ENCODE measurements at places on chromosomes 11 and 22. TPM values are rescaled to one million over a fixed set of nuclear protein-coding genes. Genes with fewer than 3 reads are reported as not detected.

The OR51B5 gene
- total RNA-seq = 0.76 TPM

DNA sequence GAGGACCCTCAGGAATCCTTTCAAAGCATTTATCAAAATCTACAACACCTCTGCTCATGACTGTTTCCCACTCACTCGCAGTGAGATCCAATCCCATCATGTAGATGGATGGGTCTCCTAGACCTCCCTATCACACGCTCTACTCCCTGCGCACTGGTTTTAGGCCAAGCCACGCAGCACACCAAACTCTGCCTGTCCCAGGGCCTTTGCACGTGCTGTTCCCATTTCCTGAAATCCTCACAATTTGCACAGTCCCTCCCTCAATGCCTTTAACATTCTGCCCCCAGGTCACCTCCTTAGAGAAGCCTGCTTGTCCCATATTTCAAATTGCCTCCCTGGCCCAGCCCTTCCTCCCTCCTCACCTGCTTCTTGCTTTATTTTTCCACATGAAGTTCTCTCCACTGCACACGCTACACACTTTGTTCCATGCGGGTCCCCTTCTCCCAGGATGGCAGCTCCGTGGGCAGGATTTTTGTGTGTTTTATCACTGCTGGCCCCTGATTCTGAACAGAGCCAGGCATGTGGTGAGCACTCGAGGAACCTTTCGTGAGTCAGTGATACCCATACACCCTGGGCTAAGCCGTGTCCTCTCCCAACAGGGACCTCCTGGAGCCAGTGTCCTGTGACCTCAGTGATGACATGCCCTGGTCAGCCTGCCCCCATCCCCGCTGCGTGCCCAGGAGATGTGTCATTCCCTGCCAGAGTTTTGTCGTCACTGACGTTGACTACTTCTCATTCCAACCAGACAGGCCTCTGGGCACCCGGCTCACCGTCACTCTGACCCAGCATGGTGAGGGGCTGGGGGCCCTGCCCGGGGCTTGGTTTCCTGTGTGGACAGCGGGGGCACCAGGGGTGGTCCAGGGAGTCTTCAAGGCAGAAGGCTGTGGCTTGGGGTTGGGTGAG is 12.2 kb downstream of the CSF2RB start:
- no peak for DNase-seq

The MS4A12 gene
- not detected for total RNA-seq

- DNase-seq = no peak
Measured at GRCh38 chr11:92658733-92659132, 310.7 kb upstream of the MTNR1B start.

DNA sequence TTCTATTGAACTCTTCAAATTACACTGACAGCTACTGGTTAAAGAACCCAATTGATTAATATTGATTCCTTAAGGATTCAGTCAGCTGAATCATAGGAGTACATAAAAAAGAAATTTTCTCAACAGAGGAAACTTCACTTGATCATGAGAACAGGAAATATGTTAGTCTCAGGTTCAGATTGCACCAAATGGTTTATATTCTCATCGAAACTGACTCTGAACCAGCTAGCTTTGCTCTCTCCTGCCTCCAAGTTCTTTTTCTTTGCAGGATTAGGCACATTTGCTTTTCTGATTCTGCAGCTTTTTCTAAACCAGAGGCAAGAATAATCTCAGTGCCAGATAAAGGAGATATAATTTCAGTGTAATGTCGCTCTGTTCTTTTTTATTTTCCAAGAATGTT is 33.2 kb upstream of the CTSC start:
- no peak for DNase-seq

The SLC1A2 gene
- 1,009 TPM for total RNA-seq

The PRG3 gene
- total RNA-seq = not detected

The ZNRF3 gene
- 20.7 TPM for total RNA-seq

- no peak for DNase-seq
Measured at GRCh38 chr11:12981676-12982522, 27.2 kb upstream of the RASSF10 start.

- DNase-seq = no peak
Measured at GRCh38 chr11:118834427-118835028, 43.6 kb upstream of the DDX6 start.

GRCh38 chr11:120651396-120651795 is 139.8 kb downstream of the GRIK4 start:
- DNase-seq = peak; percentile 8

The GRM5 gene
- total RNA-seq = 99.7 TPM

- no peak for DNase-seq
Measured at GRCh38 chr11:34566208-34566551, 52.6 kb upstream of the ELF5 start.

DNA sequence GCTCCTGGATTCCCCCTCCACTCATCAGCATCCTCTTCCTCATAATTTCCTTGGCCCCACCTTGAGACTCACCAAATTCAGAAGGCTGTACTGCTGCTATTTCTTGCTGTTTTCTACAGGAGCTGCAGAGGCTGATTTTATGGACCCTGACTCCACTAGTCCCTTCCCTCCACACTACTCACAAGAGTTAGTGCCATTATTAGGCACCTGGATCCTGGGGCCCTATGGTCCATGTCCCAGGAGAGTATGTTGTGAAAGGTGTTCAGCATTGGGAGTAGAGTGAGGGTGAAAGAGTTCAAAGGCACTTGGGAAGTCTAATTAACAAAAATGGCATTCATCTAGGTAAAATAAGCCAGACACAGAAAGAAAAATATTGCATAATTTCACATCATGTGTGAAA is at the start of gene OR56A4:
Gene OR56A4 (minus strand): TSS at position 101 of the 400 bp plus-strand sequence. CDS start 3,954 bp downstream, outside the sequence.
- no peak for DNase-seq

DNA sequence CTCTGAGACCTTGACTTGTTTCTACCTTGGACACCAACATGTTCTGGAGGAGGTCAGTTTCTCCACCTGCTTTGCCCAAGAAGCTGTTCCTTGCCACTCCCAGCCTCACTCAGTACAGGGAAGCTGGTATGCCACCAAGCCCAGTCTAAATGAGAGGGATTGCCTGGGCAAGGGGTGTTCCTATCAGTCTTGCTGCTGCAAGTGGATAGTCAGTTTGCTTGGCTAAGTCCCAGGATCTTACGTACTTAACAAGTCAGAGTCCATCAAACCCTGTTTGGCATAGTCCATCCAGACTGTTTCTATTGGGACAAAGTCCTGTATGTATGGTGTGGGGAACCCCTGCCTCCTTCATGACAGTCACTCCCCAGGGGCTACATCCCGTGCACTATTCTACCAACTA is 66.6 kb downstream of the RPL27A start:
- DNase-seq = no peak

The NCF4 gene
- total RNA-seq = 2.2 TPM

The F2 gene
- total RNA-seq = not detected

The DRD4 gene
- total RNA-seq = 2.4 TPM

DNA sequence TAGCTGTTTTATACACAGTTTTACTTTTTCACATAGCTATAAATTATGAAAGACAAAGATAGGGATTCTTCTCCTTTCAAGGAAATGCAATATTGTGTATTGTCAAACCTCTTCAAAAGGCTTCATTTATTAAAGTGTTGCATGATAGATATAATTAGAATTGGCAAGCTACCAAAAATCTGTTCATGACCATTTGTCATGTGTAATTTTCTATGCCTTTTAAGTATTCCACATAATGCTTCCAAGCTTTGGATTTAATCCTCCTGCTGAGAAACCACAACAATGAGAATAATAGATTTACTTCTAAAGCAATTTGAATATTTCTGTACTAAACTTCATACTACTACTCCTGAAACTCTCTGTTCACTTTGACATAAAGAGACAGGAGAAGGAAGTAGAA is 403.2 kb upstream of the CCDC179 start:
- no peak for DNase-seq

GRCh38 chr11:106461839-106462545 is 384.5 kb downstream of the AASDHPPT start:
- no peak for DNase-seq

The SIRT3 gene
- total RNA-seq = 66.8 TPM
